ENCODE measurements at places on chromosomes 5 and 9. TPM values are rescaled to one million over a fixed set of nuclear protein-coding genes. Genes with fewer than 3 reads are reported as not detected.

ARL14EPL gene
- 0.58 TPM for total RNA-seq

CLIC3 gene
- not detected for total RNA-seq

ZNF462 gene
- 27.0 TPM for total RNA-seq

SLC25A2 gene
- 0.39 TPM for total RNA-seq

ZBED3 gene
- total RNA-seq: 16.0 TPM

PRDM9 gene
- not detected for total RNA-seq

ECPAS gene
- total RNA-seq: 72.3 TPM

SPATA6L gene
- 1.5 TPM for total RNA-seq

UQCRQ gene
- total RNA-seq: 458 TPM

NEUROG1 gene
- total RNA-seq: not detected

DNA sequence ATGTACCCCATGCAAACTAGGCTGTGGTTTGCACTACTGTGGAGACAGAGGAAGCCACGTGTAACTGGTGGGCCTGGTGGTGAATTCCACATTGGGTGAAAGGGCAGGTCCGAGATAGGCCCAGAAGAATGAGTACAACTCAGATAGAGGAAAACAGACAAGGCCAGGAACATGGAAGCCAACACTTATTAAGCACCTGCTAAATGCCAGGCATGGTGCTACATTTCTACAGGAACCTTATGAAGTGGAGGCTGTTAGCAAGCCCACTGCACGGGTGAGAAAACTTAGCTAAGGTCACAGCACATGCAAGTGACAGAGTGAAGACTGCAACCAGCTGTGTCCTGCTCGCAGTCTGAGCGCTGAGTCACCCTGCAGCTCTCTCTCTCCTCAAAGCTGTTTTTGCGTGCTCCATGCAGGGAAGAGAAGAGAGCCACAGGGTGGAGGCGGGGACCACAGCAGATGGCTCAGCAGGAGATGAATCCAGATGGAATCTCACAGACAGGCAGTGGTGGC, 65.5 kb upstream of the SPTLC1 start:
- no peak for DNase-seq

DNA sequence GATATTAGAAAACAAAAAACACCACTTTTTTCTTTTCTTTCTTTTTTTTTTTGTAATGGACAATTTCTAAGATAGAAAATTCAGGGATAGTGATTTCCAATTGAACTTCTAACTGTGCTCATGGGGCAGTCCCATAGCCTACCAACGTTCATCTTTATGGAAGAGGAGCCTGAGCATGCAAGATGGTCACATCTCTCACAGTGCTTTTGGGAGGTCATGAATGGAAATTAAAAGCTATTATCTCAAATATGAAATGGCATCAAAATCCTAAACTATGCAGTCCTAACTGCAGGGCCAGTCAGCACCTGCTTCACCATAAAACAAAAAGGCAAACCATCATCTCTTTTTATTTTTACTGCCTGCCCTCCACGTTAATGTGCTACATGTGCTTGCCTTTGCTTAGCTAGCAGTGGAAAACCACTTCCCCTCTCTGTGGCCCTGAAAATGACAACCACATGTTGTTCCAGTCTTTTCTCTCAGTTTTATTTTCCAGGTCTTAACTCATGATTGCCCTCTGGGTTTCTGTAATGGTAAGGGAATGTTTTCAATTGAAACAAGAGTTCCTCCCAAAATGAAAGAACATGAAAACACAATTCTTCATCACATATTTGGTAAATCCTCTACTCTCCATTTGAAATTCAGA, 16.7 kb downstream of the IFNB1 start:
- no peak for DNase-seq

- DNase-seq: no peak
Measured at GRCh38 chr5:9599391-9599790, 30.8 kb downstream of the TAS2R1 start.

GRCh38 chr5:173474881-173475287, 141.6 kb downstream of the BOD1 start:
- DNase-seq: no peak

GRCh38 chr5:80275347-80275746, 19.5 kb upstream of the SERINC5 start:
- DNase-seq: peak; percentile 21

- no peak for DNase-seq
Measured at GRCh38 chr9:86287013-86287412, 4.7 kb upstream of the ISCA1 start.

GRCh38 chr5:88818296-88818695, 64.7 kb downstream of the MEF2C start:
- DNase-seq: no peak

DNA sequence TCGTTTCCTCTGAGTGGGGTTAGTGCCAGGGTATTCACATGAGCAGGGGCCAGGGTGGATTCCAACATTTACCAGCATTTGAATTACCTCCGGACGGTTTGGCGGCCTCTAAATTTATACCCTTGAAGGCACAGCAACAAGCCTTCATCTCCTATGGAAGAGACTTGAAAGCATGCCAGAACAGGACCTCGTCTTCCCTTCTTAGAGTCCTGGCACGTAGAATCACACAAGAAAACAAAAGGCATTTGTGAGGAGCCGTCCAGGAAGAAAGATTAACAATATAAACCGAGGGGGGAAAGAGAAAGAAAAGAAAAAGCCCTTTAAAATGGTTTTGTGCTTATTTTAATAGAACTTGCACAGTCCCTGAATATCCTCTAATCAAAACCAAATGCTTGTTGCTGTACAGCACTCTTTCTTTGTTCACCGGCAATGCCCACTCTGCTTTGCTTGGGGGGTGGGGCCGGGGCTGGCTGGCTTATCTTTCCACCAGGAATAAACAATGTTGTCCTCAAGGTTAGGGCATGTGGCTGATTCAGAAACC, 575.8 kb upstream of the ZNF462 start:
- DNase-seq: no peak

DNA sequence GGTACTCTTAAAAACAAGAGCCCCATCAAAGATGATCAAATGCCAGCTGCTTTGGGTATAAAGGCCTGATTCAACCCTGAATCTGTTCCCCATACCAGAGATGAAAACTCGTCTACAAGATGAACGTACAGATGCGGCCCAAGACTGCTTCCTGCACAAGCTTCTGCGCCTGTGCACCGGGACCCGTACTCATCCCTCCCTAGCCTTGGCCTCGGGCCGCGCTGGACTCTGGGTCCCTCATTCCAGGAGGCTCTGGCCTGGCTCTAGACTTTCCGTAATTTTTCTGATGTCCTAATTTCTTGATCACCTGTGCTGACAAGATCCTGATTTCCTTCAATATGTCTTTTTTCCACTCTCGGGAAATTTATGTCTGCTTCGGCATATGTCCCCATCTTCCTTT, 612.3 kb downstream of the BNC2 start:
- no peak for DNase-seq

GRCh38 chr9:22379272-22379671, 67.4 kb upstream of the DMRTA1 start:
- no peak for DNase-seq

- DNase-seq: no peak
Measured at GRCh38 chr5:38634568-38635369, 78.3 kb upstream of the LIFR start.

GRCh38 chr5:139762615-139763170, 32.9 kb upstream of the PSD2 start:
- DNase-seq: no peak

- no peak for DNase-seq
Measured at GRCh38 chr5:91361790-91362189, 21.3 kb downstream of the ARRDC3 start.

DNA sequence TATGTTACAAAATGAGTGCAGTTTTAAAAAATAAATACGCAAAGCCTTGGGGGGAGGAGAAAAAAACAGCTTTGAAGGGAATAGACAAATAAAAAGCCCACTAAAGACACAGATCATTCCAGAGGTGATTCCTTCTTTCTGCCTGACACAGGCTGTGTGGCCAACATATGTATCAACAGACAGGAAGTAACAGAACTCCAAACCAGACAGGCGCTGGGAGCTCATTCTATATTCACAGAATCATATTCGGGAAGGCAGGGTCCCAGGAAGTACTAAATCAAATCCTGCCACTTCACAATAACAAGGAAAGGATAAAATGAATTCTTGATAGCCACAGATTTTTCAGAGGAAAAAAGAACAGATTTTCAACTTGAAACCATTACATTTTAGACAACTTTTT, 62.1 kb downstream of the SEMA5A start:
- DNase-seq: no peak

GRCh38 chr9:117284414-117284813, 130.4 kb downstream of the ASTN2 start:
- no peak for DNase-seq

DNA sequence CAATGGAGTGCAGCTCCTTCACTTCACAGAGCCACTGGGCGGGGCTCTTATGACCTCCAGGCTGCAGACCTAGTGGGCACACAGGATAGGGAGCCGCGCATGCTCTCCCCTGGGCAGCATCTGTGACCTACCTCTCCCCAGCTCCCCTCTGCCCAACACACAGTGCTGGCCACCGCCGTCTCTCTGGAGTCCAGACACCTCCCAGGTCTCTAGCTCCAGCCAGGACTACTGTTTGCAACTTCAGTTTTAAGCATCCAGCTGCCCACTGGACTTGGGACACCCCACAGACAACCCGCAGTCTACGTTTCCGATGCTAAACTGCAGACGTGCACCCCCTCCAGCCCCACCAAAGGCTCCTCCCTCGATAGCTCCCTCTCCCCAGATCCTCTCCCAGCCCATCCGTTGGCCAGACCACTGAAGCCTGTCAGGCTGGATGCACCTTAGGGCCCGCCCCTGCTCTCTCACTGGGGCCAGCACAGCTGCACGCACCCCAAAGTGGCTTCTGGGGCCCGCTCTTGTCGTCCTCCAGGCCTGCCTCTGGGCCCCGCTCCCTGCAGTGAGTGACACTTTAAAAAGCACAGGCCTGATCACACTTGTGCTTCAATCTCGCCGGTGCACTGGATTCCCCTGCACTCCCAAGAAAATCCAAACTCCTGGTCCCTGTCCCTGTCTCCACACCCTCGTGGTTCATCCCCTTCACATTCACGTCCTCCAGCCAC, 11.3 kb downstream of the FLT4 start:
- DNase-seq: no peak

DNA sequence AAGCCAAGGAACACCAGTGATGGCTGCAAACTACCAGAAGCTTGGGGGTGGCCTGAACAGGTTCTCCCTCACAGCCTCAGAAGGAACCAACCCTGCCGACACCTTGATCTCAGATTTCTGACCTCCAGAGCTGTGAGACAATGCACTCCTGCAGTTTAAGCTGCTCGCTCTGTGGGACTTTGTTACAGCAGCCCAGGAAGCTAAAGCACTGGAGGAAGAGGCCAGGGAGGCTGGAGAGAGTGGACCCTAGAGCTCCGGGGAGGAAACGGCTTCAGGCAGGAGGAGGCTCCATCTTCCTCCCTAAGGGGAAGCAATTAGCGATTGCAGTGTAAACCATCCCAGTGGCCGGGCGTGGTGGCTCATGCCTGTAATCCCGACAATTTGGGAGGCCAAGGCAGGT, 25.1 kb downstream of the BARX1 start:
- no peak for DNase-seq

DNA sequence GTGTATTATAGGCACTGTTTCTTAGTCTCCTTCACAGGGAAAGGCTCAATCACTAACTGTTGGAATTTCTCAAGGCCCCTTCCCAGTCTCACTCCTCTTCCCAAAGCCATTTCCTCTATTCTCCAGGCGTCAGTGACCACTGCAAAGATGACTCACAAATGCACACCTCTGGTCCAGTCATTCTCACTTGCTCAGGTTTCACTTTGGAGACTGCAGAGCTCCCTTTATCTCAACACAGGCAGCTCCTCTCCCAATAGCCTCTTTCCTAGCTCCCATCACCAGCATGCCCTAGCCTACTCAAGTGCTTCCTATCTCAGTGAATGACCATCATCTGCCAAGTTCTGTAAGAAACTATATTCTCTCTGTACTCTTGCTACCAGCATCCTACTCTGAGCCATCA, 323.6 kb downstream of the NTRK2 start:
- DNase-seq: no peak

- DNase-seq: no peak
Measured at GRCh38 chr9:126217250-126217653, 109.4 kb upstream of the MVB12B start.

DNA sequence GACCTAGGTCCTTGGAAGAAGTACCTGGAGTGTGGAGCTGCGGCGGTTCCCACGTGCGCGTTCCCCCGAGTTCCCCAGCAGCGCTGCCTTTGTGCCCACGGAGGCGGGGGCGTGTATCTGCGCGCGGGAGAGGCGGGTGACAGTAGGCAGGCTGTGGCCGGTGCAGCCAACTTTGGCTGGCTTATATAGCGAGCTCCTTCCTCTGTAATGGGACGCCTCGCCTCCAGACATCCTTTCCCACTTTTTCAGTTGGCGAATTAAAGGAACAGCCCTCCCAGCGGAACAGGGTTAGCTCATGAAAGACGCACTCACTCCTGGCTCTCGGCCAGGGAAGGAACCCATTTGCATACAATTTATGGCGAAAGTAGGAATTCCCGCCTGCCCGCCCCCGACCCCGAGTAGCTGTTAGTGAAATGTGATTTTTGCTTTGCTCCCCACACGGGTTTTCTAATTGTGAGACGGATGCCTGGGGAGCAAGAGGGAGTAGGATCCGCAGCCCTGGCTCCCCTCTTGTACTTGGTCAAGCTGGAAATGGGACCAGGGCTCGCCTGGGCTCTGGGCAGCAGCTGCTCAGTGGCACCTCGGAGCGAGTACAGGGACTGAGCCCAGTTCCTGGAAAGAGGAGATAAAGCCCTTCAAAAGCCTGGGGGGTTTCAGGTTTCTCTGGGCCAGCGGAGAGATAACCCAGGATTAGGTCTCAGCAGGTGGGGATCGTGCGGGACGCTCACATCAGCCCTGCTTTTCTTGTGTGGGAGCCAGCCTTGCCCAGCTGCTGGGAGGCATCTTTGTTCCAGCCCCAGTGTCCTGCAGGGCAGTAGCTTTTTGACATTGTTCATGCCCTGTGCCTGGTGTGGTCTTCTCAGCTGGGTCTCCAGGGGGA, at the start of gene TNC:
TNC (minus strand) TSS at position 159 of the 880 bp plus-strand sequence. CDS start 27,139 bp downstream, outside the sequence.
- DNase-seq: peak; percentile 14

GRCh38 chr5:95770830-95771708, 39.9 kb downstream of the RHOBTB3 start:
- DNase-seq: peak; percentile 90

DNA sequence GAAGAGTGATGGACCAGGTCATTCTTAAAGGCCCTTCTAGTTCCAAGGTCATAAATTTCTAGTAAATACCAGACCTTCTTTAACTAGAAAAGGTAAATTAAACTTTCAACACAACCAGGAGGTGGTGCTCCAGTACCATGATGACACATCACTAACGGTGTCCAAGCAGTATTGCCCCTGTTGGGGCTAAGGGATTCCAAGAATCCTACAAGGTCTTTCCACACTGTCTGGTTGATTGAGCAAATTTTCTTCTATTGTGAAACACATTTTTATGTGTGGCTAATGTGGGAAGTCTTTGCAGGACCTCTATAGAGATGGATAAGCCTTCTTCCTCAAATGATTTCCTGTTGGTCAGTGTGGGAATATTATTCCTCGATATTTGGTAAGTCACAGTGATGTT, 459.6 kb upstream of the PAPPA start:
- DNase-seq: no peak

GRCh38 chr9:96425500-96426169, 7.5 kb upstream of the ZNF367 start:
- no peak for DNase-seq

DNA sequence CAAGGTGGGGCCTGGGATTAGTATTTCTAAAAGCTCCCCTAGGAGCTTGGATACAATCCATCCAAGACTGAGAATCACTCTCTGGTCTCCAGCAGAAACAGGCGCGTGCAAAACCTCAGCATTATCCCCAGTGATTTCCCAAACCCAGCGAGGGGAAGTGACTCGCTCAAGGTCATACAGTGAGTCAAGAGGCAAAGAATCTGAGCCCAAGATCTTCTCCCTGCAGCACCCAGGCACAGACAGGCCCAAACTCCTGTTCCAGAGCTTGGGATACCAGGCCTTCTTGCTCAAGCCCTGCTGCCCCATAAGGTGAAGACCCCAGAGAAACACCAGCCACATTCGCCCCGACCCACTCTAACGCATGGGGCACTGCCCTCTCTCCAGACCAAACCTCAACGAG, 33.2 kb downstream of the SHB start:
- DNase-seq: peak; percentile 56

Measured in endothelial cell of umbilical vein (primary cell).